ENCODE measurements at places on chromosomes 3 and 15.

- DNase-seq, result no peak
Observed at GRCh38 chr15:22231603-22232002, 151.3 kb downstream of the OR4M2 start.

DNA sequence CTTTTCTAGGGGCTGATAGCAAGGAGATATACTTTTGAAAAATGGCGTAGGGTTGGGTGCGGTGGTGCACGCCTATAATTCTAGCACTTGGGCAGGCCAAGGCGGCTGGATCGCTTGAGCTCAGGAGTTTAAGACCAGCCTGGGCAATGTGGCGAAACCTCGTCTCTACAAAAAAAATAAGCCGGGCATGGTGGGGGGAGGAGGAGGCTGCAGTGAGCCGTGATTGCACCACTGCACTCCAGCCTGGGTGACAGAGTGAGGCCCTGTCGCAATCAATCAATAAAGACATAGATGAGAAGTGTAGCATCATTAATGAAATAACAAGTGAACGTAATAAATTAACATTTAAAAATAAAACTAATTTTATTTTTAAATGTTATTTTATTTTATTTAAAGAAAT, 134.6 kb downstream of the SLCO3A1 start:
- no peak for DNase-seq

DNA sequence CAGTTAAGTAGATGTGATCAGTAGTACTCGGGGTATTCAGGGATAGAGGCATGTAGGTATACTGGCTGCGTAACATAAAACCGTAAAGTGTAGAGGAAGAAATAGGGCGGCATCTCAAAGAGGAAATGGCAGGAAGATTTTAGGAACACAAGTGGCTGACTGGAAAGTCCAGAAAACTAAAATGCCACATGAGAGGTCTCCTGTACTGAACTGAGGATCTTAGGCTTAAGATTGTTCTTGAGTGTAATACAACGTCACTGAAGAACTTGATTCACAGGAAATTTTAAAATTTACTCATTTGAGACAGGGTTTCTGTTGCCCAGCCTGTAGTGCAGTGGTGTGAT, 2.3 kb upstream of the LMLN start:
- DNase-seq, result peak; percentile 41

GRCh38 chr15:83100097-83100646, 7.3 kb upstream of the TM6SF1 start:
- DNase-seq, result no peak

DNA sequence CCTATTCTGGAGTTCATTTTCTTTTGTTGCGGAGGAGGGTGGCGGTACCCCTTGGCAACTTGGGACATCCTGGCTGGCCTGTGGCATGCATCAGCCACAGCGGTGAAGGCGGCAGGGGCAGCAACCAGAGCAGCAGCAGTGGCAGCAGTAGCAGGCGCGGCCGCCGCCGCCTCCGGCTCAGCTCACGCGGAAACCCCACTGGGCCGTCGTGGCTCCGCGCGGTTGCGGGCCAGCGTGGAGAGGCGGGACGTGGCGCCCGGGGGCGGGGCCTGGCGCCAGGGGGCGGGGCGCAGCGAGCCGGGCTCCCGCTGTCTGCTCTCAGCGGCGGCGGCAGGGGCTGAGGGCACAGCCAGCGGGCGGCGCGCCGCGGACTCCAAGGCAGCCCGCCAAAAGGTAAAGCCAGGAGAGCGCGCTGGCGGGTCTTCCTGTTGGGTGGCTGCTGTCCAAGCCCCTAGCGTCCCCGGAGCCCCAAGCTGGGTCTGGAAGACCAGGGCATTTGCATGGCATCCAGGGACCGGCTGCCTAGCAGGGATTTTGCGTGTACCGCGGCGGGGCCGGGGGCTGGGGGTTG, 334.4 kb upstream of the THRB start:
- DNase-seq, result no peak

DNA sequence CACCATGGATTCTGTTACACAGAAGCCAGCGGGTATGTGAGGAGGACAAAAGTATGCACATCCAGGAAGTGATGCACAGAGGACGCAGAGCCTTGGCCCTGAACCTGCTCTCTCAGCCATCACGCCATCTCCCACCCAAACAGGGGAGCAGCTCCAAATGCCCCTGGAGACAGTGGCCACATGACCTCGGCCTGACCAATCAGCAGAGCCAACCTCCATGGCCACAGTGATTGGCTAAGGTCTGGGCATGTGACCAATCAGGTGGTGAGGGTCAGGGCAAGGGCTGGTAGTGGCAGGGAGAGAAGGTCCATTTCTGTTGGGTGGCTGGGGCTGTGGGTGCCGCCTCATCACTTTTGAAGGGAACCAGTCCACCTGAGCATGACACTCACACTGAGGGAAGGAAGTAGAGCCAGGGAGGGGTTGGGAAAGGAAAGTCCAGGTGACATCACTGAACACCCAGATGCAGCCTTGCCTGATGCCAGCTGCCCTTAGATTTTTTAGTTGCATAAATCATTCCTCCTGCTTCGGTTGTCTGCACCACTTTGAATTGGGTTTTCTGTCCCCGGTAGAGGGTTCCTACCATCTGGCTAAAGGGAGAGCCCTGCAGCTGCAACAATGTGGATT, 70.3 kb upstream of the IQSEC1 start:
- DNase-seq, result no peak
